Suppressor macrophage treated with lipopolysaccharide for 1 hour (primary cell): ENCODE measurements at places on chromosomes 12 and 14.

DNA sequence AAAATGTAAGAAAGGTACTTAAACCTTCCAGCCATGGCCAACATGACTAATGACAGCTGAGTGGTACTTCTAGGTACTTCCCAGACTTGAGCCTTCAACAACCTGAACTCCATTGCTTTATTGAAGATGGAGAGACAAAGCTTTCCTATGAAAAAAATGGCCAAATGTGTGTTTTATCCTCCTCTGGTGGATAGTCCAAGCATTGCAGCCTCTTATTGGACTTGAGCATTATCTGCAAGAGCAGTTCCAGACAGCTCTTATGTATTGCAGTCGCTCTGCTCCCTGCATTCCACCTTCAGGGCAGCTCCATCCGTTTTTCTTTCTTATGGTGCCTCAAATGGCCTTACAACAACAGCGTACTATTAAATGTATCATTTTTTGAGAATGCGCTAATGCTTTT lies 588.2 kb downstream of the NRXN3 start:
- DNase-seq, result no peak

- DNase-seq, result no peak
Measured at GRCh38 chr14:103021684-103022001, 35.7 kb downstream of the CDC42BPB start.

DNA sequence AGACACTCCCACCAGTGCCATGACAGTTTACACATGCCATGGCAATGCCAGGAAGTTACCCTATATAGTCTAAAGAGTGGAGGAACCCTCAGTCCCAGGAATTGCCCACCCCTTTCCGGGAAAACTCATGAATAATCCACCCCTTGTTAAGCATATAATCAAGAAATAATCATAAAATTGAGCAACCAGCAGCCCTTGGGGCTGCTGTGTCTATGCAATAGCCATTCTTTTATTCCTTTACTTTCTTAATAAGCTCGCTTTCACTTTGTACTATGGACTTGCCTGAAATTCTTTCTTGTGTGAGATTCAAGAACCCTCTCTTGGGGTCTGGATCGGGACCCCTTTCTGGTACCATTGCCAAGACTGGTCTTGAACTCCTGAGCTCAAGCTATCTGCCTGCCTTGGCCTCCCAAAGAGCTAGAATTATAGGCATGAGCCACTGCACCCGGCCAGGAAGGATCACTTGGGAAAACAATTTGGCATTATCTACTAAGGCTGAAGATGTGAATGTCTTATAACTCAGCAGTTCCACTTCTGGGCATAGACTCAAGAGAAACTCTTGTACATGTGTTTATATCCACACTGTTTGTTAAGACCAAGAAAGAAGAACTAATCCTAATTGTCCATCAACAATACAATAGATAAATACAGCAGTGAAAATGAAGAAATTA lies 35.9 kb upstream of the CEP83 start:
- DNase-seq, result no peak

DNA sequence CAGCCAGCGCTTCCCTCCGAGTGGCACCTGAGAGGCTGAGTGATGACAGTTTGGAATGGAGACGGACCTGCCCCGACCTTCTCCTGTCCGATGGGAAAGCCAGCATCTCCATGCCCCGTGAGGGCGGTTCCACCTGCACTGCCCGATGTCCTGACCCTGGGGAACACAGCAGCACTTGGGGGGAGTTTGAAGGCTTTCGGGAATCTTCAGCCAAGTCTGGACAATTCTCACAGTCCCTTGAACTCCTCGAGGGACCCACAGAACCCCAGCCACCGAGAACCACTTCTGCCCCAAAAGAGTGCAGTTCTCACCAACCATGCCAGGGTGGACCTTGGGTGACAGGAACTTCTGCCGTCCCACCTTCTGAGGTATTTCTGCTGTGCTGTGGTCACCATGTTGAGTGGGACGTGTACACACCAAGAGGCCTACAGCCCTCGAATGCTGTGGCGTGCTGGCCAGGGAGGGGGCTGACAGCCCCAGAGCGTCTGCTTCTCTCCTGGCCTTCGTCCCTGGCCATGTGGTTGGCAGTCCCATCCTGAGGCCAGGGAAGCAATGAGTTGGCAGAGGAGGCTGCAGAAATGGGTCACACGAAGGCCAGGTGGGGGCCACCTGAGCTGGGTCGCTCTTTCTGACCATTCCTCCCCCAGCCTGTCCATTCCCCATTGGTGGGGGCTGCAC lies 1.0 kb downstream of the CLBA1 start:
- no peak for DNase-seq

DNA sequence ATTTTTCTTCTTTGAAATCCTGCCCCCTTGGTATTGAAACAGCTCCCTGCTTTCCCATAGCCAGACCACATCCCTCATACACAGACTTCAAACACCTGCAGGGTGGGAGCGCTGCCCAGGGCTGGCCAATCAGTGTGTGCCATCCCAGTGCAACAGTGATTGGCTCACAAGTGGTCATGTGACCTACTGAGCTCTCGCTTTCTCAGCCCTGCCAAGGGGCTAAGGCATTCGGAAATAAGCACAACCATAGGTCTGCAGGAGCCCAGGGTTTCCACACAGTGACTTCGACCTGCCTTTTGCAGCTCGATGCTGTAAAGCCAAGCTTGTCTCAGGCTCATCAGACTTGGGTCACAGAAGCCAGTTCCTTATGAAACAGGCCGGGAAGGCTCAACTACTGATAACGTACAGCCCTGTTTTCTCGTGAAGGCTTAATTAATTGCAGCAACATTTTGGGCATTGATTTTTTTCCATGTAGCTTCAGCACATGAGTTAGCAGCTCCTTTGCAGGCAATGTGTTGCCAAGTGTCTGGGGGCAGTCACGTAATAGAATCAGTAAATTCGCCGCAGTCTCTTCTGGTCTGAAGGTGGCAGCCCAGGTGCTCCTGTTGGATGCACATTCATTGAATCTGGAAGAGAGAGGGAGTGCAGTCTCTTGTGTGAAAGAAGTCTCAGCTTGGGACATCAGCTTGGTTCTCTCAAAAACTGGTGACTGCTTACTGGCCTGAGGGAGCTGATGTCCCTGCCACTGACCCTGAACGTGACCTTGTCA lies 1091.8 kb downstream of the AACS start:
- DNase-seq, result no peak
